ENCODE measurements at places on chromosomes 12 and 14.

GRCh38 chr12:123142921-123143735 lies 7.8 kb downstream of the PITPNM2 start:
- peak; percentile 22 for DNase-seq

GRCh38 chr14:80354860-80355581 lies 143.7 kb upstream of the DIO2 start:
- DNase-seq: no peak

- DNase-seq: no peak
These were observed 15.9 kb downstream of the PYROXD1 start for GRCh38 chr12:21453312-21453852.

DNA sequence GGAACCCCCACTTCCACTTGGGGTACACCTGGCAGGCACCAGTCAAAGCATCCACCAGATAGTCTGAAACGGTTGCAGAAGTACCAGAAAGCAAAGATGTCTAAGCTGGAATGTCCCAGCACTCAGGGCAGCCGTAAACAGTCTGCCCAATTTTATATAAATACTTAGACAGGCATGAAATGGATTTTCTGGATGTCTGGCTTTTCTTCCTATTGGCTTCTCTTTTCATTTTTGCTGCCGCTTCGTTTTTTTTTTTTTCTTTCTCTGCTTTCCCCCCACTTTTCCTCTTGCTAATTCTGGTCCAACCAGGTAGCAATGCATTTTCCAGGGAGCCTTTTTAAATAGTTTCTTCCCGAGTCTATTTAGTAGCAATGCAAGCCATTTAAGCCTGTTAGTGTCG lies 167.7 kb downstream of the GCH1 start:
- DNase-seq: no peak

- DNase-seq: no peak
These were observed 130.7 kb downstream of the CRACR2A start for GRCh38 chr12:3622021-3622821.

DNA sequence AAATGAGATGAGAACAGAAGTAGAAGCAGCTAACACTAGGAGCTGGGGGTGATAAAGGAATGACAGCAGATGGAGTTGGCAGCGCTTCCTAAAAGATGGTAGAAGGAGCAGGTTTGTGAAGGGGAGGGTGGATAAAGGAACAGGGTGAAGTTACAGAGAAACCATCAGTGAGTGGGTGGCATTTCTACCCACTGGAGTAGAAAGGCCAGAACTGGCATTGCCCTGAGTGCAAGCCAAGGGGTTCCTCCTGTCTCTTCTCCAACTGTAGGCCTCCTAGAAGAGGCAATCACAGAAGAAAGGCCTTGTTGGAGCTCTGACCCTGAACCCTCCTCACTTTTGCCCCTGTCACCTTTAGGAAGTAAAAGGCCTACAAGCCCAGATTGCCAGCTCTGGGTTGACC lies 2.2 kb downstream of the KRT18 start:
- DNase-seq: no peak

GRCh38 chr14:64937171-64937820 lies 5.2 kb downstream of the GPX2 start:
- DNase-seq: no peak

- DNase-seq: no peak
These were observed 195.6 kb downstream of the TTC7B start for GRCh38 chr14:90620568-90621077.
